ENCODE measurements at places on chromosomes 13 and 19. TPM values are rescaled to one million over a fixed set of nuclear protein-coding genes. Genes with fewer than 3 reads are reported as not detected.
A peak's percentile ranks its signal among the peaks of the same experiment; 100 is the strongest.

PABPC3 gene
- 0.18 TPM for total RNA-seq

GRCh38 chr13:72198042-72198441 lies 331.0 kb upstream of the DACH1 start:
- H3K36me3 ChIP-seq: no peaks in the 10 kb centered on the region
- no peaks in the 10 kb centered on the region for H3K4me1 ChIP-seq
- H3K4me3 ChIP-seq: no peak overlapping the region
- DNase-seq: no peak
- H3K27ac ChIP-seq: no peak overlapping the region

- H3K27me3 ChIP-seq: no peaks in the 10 kb centered on the region
- peaks cover 2% of the 10 kb centered on the region for H3K4me1 ChIP-seq
- peaks cover 6% of the 10 kb centered on the region for H3K36me3 ChIP-seq
- DNase-seq: no peak
Measured at GRCh38 chr19:49772850-49773432, 6.1 kb downstream of the AP2A1 start.

DNA sequence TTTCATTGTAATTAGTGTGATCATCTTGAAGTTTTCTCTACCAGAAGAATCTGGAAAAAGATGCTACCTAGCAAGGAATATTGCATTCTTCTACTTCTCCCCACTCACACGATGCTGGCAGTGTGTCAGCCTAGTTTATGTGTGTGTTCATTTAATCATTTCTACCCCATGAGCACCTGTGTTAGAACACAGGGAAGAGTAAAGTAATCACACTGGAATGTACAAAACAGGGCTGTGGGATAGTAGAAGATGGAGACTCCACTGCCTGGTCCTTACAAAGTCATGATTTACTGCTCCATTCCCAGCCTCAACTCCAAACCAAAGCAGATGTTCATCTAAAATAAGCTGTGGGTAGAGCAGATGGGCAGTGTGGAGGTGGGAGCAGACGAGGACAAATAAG lies 47.7 kb upstream of the RGCC start:
- DNase-seq: no peak
- H3K27me3 ChIP-seq: no peaks in the 10 kb centered on the region
- no peak overlapping the region for H3K27ac ChIP-seq
- H3K4me1 ChIP-seq: no peaks in the 10 kb centered on the region
- no peak overlapping the region for H3K4me3 ChIP-seq

ZNF69 gene
- 9.2 TPM for total RNA-seq

DNA sequence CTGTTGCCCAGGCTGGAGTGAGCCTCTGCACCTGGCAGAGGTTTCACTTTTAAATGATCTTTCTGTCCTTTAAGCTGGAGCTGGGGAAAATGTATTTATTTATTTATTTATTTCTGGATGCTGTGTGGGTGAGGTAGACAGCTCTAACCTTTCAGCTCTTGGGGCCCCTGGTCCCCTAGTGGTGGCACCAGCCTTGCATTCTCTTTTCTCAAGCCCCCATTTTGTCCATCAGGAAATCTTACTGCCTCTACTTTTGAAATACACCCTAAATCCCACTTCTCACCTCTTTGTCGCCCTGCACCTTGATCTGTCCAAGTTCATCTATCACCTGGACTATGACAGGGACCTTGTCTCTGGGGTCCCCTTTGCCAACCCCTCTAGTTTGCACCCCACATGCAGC lies 2.1 kb upstream of the B9D2 start:
- H3K27ac ChIP-seq: no peak overlapping the region
- no peaks in the 10 kb centered on the region for H3K27me3 ChIP-seq
- H3K4me1 ChIP-seq: peaks cover 10% of the 10 kb centered on the region
- no peaks in the 10 kb centered on the region for H3K36me3 ChIP-seq
- H3K4me3 ChIP-seq: no peak overlapping the region

PTGER1 gene
- total RNA-seq: 2.0 TPM

DNA sequence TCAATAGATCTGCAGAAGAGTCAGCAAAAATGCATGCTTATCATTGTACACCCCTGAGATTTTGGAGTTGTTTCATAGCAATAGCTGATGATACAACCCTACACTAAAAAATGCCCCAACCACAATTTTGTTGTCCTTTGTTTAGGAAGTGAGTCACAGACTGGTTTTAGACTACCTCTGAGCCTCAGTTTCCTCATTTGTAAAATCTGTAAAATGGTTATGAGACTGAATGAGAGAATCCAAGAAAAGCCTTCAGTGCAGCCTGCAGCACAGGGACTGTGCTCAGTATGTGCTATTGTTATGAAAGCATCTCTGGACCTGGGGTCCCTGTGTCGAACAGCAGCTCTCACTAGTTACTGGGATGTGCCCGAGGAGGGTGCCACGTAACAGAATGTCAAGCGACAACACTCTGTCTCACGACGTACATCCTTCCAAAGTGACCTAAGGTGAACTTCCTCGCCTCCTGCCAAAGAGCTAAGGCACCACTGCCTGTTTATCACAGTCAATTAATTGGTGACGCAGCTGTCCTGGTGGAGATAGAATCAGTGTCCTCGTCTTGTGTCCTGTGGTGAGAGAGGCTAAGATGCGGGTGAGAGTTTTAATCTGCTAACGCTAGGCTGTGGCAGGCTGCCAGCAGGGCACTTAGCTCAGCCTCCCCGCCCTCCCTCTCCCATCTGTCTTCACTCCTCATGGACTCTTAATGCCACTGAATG lies 18.1 kb downstream of the DHRS12 start:
- peak overlapping the region; percentile 45 for H3K27ac ChIP-seq
- H3K4me3 ChIP-seq: no peak overlapping the region
- no peaks in the 10 kb centered on the region for H3K27me3 ChIP-seq
- peaks cover 18% of the 10 kb centered on the region for H3K4me1 ChIP-seq

- no peaks in the 10 kb centered on the region for H3K4me1 ChIP-seq
- H3K36me3 ChIP-seq: peaks cover 10% of the 10 kb centered on the region
- H3K4me3 ChIP-seq: no peak overlapping the region
- H3K27me3 ChIP-seq: no peaks in the 10 kb centered on the region
- no peak overlapping the region for H3K27ac ChIP-seq
Measured at GRCh38 chr13:71483733-71484132, 383.3 kb downstream of the DACH1 start.

DNA sequence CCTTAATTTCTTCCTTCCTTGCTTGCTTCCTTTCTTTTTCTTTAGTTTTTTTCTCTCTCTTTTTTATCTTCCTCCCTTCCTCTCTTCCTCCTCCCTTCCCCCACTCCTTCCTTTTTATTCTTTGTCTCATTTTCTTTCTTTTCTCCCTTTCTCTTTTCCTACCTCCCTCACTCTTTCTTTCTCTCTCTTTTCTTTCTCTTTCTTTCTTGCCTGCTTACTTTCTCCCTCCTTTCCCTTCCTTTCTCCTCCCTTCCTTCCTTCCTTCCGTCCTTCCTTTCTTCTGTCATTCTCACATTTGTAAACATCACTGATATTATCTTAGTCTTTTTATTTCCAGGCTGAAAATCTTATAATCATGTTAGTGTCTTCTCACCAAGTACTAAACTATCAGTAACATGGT lies 38.8 kb downstream of the SLITRK5 start:
- H3K27ac ChIP-seq: no peak overlapping the region
- H3K27me3 ChIP-seq: no peaks in the 10 kb centered on the region
- DNase-seq: no peak
- no peak overlapping the region for H3K4me3 ChIP-seq

DNA sequence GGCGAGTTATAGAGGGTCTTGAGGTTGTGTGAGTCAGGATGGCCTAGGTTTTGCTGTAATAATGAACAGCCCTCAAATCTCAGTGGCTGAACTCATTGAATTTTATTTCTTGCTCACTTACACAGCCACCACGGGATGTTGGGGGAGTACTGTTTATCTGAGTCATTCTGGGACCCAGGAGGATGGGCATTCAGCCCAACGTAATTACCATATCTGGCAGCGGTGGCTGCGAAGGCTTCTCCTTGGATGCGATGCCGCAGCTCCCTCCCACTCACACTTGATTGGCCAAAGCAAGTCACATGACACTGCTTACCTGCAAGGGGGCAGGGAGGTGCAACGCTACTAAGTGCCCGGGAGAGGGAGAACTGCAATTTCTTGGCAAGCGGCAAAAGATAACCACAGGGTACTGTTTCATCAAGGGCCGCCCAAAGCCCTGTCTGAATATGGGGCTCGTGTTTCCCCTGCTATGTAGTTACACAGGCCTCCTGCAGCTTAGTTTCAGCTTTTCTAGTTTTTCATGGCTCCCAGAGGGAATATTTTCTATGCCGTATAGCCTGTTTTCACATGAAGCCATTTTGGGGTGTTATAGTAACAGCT lies 19.9 kb downstream of the ZSWIM9 start:
- H3K4me1 ChIP-seq: no peaks in the 10 kb centered on the region
- no peak overlapping the region for H3K27ac ChIP-seq
- no peaks in the 10 kb centered on the region for H3K27me3 ChIP-seq
- H3K36me3 ChIP-seq: no peaks in the 10 kb centered on the region

GRCh38 chr19:54197121-54197520 lies 3.5 kb upstream of the RPS9 start:
- no peak overlapping the region for H3K27ac ChIP-seq
- H3K4me3 ChIP-seq: no peak overlapping the region
- H3K36me3 ChIP-seq: peaks cover 21% of the 10 kb centered on the region
- H3K4me1 ChIP-seq: peaks cover 12% of the 10 kb centered on the region
- no peak for DNase-seq
- no peaks in the 10 kb centered on the region for H3K27me3 ChIP-seq

NLRP9 gene
- not detected for total RNA-seq

DNA sequence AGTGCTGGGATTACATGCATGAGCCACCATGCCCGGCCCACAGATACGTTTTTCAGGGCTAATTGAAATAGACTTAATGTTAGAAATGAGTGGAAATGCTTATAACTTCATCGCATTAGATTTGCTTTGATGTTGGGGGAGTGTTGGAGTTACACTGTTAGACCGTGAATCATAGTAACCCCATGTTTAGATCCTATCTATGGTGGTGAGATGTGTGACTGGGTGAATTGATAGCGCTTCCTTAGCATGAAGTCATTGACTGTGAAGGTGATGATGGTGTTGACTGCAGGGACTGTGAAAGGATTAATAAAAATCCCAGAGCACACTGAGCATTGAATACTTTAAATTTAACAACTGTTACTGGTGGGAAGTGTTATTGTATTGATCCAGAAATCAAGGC lies 1.7 kb downstream of the ZNF264 start:
- H3K4me3 ChIP-seq: peak overlapping the region; percentile 100
- DNase-seq: no peak
- no peak overlapping the region for H3K27ac ChIP-seq
- H3K4me1 ChIP-seq: peaks cover 11% of the 10 kb centered on the region
- no peaks in the 10 kb centered on the region for H3K27me3 ChIP-seq

DNA sequence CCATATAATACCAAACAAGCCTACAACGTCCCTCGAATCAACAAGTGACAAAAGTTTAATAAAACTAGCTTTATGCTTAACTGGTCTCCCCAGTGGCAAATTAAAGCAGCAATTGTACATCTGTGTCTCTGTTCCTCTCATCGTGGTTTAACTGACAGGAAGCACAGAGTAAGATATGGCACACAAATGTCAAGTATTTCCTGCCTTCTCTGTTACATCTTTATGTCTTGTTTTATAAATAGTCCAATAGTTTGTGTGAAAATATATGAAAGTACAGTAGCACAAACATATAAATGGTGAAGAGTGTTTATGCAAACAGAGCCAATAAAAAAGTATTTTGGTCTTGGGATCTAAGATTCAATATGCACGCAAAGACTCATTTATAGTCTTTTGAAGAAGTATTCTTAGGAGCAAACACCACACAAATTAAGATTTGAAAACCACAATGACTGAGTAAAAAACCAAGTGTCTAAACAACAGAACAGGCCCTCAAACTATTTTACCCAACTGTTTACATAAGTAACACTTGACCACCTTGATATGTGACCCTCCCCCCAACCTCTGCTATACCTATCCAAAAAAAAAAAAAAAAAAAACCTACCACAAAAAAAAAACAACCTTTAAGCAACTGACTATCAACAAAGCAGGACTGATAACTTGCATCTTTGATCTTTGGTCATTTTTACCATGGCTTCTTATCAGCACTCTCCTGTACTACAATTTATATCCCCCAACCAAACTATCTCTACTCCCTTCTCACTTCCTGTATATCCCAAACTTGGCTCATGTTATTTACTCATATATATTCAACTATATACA lies 14.0 kb downstream of the ELF1 start:
- DNase-seq: no peak
- no peak overlapping the region for H3K4me3 ChIP-seq
- no peaks in the 10 kb centered on the region for H3K27me3 ChIP-seq
- H3K4me1 ChIP-seq: no peaks in the 10 kb centered on the region
- no peaks in the 10 kb centered on the region for H3K36me3 ChIP-seq

Data from lung (tissue), 17 donors.